Endothelial cell of umbilical vein (primary cell): ENCODE measurements at places on chromosomes 16 and 17.

GRCh38 chr17:6429266-6429665 is 5.7 kb downstream of the AIPL1 start:
- DNase-seq = no peak

DNA sequence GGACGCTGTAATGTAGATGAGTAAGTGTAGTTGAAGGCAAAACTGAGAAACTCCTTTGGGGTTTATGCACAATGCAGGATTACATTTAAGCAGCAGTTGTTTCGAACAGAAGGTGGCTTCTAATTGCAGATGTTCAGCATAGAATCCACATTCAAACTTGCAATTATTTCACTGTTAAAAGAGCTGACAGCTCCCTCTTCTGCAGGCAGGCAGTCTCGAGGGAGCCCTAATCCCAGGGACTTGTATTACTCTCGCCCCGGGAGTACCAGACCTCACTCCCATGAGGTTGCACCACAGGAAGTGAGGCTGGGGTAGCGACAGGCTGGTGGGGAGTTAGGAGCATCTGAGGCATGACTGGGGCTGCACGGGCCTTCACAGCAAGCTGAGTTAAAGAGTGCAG is 484.3 kb upstream of the EEF2KMT start:
- DNase-seq = no peak

DNA sequence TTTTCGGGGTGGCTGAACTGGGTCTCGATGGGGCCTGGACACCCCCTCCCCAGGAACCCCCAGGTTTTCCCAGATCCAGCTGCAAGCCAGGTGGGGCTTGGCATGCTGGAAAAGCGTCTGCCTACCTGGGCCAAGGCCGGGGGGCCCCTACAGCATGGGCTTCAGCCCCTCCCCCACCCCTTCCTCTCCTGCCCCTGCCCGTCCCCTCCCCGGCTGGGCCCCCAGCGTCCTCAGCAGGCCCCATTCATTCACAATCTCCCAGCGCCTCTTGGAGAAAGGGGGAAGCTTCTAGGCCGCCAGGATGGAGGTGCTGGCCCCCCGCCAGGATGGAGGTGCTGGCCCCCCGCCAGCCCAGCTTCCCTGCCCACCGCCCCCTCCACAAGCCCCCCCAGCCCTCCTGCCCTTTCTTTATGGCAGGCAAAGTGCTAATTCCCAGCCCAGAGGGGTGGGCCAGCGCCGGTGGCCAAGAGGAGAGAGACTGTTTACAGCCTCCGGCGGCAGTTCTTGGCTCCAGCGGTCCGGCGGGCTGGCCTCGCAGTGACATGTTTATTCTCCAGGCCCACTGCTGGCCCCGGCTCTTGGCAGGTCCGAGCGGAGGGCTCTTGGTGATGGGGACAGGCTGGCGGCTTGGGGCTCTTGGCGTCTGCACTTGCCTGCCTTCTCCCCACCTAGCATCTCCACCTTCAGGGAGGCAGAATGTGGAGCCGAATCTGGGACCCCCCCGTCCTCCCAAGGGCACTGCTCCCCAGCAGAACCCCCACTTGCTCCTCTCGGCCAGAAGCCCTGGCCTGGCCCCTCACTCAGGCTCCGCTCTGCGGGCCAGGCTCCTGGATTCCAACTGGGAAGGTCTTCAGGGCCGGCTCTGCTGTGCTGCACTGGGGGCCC is 94.4 kb upstream of the CIBAR2 start:
- peak; percentile 49 for DNase-seq

GRCh38 chr16:87984632-87985267 is 33.5 kb downstream of the BANP start:
- no peak for DNase-seq

DNA sequence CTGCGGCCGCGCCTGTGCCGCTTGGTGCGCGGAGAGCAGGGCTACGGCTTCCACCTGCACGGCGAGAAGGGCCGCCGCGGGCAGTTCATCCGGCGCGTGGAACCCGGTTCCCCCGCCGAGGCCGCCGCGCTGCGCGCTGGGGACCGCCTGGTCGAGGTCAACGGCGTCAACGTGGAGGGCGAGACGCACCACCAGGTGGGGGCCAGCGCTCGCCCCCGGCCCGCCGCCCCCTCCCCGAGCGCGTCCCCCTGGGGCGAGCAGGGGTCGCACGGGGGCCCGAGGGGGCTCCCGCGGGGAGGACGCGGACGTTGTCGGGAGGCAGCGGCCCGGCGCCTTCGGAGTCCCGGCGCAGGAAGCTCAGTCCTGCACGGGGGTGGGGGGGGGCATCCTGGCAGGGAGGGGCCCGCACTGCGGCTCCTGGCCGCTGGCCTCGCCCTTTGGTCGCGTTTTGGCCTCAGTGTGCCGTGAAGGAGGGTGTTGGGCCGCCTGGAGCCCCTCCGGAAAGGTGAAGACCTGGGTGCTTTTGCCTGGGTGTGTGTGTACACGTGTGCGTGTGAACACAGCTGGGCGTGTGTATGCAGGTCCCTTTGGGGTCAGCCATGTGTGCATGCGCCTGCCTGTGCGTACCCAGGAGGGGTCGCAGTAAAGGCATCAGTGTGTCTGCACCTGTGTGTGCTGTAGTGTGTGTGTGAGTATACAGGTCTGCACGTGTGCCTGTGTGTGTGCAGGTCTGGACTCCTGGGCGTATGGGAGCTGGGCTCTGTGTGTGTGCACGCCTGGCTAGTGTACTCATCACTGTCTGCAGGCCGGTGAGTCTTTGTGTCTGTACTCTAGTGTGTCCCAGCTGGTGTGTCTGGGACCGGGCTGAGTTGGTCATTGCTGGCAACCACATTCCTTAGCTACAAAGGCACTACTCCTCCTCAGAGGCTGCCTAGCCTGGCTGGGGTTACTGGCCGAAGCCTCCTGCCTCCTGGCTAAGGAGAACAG is 615 bp downstream of the NHERF2 start:
- DNase-seq = peak; percentile 57

GRCh38 chr16:56910654-56911539 is 21.0 kb upstream of the HERPUD1 start:
- no peak for DNase-seq

DNA sequence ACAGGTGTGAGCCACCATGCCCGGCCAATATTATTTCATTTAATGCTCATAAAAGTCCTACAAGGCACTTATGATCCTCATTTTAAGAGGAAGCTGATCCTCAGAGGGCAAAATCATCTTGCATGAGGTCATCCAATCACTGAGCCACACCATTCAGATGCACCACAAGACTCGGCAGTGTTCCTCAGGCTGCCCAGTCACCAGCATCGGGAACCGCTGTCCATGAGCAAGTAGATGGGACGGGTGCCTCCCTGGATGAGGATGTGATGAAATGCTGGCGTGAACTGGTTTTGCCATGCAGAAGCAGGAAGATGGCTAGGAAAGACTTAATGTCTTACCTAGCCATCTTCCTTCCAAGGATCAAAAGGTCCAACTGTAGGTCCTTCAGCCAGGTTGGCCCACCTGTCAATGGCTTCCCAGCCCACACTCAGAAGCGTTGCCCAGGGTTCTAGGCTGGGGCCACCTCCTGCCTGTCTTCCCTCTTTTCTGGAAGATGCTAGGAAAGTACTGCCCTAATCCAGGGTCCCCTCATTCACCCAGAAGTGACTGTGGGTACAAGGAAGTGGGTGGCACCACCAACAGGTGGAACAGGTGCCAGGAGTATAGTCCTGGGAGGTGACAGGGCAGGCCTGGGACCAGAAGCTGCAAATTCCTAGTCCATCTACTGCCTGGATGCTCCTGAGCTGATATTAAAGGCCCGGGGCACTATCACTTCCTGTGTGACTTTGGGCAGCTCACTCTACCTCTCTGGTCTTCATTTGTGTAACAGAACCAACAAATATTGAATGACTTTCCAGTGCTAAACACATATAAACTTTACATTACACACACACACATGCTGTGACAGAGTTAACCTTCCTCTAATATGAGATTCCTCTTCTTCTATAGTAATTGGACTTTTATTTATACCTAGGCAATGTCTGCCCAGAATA is 32.2 kb upstream of the CRYBA1 start:
- no peak for DNase-seq

- DNase-seq = peak; percentile 85
These were observed 2.2 kb upstream of the CDH5 start for GRCh38 chr16:66364117-66364958.

GRCh38 chr17:76491271-76492122 is 9.7 kb downstream of the RHBDF2 start:
- DNase-seq = no peak
